ENCODE measurements at places on chromosomes 2 and 18.

DNA sequence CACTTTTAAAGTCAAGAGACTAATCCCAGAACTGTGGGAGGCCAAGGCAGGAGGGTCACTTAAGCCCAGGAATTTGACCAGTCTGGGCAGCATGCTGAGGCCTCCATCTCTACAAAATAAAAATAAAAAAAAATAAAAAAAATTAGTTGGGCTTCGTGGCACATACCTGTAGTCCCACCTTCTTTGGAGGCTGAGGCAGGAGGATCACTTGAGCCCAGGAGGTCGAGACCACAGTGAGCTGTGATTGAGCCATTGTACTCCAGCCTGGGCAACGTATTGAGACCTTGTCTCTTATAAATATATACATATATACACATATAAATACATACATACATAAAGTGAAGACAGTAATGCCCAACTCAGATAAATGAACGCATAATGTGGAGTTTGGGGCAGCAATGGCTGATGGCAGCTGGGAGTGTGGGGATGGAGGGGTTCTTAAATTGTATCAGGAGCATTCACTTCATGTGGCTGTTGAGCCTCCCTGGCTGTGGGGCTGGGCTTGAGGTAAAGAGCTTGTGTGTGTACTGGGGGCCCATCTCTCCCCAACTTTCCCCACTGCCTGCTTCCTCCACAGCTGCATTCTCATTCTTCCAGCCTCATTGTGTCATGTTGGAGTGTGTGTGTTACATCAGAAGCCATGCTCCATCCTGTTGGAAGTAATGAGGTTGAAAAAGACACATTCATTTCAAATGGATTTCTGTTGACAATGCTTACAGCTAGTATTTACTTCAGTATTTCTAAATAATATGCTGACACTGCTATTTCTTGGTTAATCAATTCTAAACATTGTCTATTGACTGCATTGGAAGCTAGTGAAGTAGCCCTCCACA lies 96.5 kb upstream of the HS6ST1 start:
- no peak for DNase-seq

- DNase-seq = no peak
Measured at GRCh38 chr2:202488671-202489070, 112.5 kb downstream of the BMPR2 start.

DNA sequence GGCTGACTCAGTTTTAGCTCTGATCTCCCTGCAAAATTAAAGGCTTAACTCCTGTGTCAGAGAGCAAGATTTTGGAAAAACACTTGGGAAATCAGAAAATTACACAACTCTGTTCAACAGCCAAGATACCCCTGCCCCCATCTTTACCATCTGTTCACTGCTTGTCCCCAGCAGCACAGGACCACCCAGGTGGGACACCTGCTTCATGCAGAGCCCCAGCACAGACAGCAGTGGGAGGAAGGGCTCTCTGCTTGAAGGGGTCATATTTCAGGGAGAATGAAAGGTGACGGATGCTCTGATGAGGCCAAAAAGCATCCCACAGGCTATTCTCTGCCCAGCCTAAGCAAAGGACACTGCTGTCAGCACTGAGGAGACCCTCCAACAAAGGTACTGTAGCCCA lies 584.6 kb upstream of the KLHL29 start:
- DNase-seq = no peak

GRCh38 chr2:44166096-44166495 lies 2.6 kb upstream of the PPM1B start:
- no peak for DNase-seq

GRCh38 chr2:237060534-237061312 lies 25.0 kb upstream of the COPS8 start:
- no peak for DNase-seq

DNA sequence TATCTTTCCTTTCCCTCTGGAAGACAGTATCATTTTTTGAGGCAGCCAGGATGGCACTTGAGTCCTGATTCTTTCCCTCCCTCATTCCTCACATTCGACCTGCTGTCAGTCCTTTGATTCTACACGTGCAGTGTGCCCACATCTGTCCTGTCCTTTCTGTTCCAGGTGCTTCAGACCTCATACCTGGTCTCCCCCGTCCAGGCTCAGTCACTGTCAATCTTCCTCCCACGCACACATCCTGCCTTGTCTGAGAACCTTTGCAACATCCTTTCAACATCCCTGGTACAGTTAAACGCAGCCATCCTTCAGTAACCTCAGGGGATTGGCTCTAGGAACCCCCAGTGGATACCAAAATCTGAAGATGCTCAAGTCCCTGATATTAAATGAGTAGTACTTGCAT lies 10.1 kb downstream of the BCL2 start:
- DNase-seq = no peak

Data from esophagus squamous epithelium (tissue), 5 donors.